ENCODE measurements at places on chromosomes 2 and 18.

GRCh38 chr2:202633470-202633869, 1.3 kb upstream of the FAM117B start:
- no peak for DNase-seq

DNA sequence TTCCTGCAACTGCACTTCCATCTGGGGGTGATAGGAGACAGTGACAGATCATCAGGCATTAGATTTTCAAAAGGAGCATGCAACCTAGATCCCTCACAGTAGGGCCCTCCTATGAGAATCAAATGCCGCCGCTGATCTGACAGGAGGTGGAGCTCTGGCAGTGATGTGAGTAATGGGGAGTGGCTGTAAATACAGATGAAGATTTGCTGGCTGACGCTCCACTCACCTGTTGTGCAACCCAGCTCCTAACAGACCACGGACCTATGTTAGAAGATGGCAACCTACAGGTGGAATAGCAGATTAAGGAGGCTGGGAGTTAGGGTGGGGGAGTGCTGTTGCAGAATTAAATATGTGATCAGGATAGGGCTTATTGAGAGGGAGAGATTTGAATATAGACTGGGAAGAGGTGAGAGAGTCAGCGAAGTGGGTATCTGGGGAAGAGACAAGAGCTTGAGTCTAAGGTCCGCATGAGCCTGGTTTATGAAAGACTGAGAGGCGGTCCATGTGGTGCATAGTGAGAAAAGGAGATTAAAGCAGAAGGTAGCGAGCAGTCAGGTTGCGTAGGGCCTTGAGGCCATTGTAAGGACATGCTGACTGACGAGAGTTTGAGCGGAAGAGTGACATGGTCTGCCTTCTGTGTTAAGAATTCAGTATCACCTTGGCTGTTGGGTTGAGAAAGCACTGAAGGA, 31.3 kb upstream of the TOGARAM2 start:
- DNase-seq, result no peak

DNA sequence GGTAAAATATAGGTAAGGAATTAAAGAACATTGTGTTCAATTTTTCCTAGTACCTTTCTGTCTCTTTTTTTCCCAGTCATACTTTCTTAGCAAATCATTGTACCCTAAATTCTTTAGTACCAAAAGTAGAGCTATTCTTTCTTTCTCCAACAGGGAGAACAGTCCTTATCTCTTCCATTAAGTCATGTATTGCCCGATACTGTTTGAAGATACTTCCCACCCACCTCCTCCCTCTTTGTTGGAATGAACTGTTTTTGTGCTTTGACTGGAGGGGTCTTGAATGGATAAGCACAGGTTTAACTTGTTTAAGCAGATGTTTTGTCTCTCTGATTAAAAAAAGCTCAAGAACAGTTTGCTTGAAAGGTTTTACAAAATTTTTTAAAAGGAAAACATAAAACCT, 41.3 kb downstream of the RAB10 start:
- no peak for DNase-seq

- DNase-seq, result no peak
Measured at GRCh38 chr18:35024965-35025364, 16.2 kb upstream of the MAPRE2 start.

DNA sequence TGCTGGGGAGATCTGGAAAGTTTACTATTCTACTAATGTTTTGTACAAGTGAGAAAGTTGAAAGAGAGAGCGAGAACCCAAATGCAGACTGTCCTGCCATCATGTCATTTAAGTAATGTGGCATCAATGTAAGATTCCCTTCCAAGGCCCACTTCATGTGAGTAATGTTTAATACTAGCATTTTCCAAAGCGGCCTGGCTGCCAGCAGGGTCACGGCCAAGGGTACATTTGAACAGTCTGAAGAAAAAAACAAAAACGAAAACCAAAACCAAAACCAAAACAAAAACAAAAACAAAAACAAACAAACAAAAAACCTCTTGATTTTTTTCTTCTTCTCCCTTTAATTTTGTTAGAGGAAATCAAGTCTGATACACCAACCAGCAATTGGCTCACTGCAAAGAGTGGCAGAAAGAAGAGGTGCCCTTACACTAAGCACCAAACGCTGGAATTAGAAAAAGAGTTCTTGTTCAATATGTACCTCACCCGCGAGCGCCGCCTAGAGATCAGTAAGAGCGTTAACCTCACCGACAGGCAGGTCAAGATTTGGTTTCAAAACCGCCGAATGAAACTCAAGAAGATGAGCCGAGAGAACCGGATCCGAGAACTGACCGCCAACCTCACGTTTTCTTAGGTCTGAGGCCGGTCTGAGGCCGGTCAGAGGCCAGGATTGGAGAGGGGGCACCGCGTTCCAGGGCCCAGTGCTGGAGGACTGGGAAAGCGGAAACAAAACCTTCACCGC, 2.2 kb downstream of the HOXD10 start:
- no peak for DNase-seq

DNA sequence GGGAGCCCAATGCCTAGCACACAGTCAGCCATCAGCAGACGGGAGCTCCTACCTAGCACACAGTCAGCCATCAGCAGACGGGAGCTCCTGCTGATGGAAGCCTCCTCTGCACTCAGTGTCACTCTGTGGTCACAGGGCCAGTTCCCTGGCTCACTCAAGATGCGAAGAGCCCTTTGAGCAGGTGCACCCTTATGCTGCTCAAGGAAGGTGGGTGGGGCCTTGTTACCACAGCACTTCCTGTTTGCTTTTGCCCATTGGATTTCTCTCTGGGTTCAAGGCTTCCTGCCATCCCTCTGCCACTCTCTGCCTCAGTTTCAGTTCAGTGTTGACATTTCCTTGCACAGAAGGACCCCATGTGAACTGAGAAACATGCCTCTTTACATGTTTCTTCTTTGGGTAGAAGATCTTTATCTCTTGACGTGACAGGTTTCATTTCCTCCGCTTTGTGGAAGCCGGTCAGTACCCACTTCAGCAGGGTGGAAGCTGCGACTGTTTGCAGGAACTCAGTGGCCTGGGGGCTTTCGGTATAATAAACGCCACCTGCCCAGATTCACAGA, 11.6 kb downstream of the TRIB2 start:
- DNase-seq, result peak; percentile 75

DNA sequence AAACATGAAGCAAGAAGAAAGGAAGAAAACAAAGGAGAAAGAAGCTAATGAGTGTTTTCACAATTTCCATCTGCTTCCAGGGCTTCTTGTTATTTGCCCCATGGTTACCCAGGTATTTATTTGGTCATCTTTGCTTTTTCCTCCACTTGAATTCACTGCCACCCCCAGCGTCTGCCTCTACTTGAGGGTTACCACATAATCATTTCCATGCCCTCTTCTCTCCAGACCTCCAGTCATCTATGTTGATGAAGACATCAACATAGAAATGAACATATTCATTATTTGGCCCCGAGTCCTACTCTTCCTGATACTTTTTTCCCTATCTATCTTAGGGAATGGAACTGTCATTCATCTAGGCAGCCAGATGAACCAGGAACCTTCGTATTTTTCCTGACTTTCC, 133.6 kb upstream of the CAVIN2 start:
- no peak for DNase-seq

DNA sequence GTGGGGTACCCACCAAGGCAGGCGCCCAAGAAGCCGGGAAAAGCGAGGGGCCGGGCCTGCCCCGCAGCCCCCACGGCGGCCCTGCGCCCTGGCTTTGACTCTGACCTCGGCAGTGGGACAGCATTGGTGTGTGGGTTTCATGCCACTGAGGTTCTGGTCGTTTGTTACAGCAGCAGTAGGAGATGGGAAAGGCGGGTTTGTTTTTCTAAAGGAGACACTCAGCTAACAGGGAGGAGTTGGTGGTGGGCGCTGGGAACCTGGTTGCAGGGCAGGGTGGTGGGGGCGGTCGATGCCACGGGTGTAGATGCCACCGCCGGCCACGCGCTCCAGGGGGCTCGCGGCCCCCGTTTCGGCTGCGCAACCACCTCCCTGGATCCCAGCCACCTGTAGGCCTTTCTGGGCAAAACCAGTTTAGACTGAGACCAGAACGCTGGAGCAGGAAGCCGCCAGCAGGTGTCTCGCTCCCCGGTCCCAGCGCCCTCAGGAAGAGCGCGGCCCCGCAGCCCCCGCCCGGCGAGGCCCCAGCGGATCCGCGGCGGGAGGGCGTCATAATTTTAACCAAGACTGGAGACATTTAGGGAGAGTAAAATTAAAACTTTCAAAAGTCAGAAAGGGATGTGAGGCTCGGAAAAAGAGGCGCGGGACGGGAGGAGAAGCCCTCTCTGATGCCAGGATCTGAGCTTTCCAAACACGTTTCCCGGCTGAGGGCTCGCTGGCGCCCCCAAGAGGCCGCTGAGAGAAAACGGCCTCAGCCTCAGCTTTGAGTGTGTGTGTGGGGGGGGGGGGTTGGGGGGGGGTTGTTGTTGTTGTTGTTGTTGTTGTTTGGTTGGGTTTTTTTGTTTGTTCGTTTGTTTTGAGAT, 17.4 kb downstream of the CIDEA start:
- peak; percentile 48 for DNase-seq

- DNase-seq, result no peak
Measured at GRCh38 chr2:112166806-112167499, 28.8 kb downstream of the FBLN7 start.

GRCh38 chr2:225660262-225661131, 261.0 kb downstream of the NYAP2 start:
- DNase-seq, result peak; percentile 36

GRCh38 chr2:102012061-102012614, 20.4 kb downstream of the IL1R2 start:
- no peak for DNase-seq

GRCh38 chr18:8794156-8794933, 89.0 kb downstream of the MTCL1 start:
- DNase-seq, result no peak

- peak; percentile 56 for DNase-seq
Measured at GRCh38 chr2:217223222-217223930, 363.5 kb upstream of the TNP1 start.

- DNase-seq, result no peak
Measured at GRCh38 chr2:215946586-215946985, 66.8 kb downstream of the MREG start.

DNA sequence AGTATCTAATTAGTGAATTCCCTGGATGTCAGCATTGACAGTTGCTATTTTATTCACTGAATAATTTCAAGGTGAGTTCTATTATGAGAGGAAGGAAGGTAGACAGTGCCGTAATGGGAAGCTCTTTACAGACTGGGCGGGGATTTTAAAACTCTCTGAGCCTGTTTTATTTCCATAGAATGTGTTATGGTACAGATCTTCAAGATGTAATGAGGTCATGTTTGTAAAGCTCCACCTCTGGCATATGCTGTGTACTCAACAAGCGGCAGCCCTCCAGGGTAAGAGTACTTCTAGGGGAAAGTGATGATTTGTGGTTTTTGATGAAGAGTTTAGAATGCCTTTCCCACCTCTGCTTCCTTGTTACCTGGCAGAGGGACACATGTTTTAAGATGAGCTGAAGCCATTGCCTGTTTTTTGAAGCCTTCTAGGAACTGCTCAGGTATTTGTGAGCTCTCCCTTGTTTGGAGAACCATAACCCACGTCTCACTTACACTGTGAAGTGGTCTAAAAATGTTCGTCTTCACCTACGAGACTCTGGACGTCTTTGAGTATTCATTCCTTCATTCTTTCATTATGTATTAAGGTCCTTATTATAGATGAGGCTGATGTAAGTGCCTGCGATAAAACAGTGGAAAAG, 251.2 kb downstream of the PTGR3 start:
- no peak for DNase-seq

- DNase-seq, result no peak
Measured at GRCh38 chr2:184004948-184005672, 593.2 kb upstream of the ZNF804A start.

GRCh38 chr2:104431701-104432121, 422.2 kb upstream of the POU3F3 start:
- no peak for DNase-seq

- no peak for DNase-seq
Measured at GRCh38 chr2:131132729-131133128, 27.6 kb downstream of the PLEKHB2 start.

DNA sequence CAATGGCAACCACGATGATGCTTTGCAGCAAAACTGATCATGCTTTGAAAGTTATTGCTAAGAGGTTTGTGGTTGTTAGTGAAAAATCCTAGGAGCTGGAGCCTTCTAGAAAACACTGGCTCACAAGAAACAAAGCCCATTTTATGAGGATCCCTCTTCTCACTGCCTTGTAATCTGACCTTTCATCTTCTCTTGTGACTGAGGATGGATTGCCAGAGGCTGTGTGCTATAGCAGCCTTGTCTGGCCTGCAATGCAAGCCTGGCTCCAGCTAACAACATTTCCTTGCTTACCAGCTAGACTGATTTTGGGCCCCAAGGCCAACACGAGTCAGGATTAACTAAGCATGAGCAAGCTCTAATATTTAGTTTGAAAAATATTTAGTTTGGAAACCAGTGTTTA, 13.1 kb downstream of the PIEZO2 start:
- DNase-seq, result no peak

DNA sequence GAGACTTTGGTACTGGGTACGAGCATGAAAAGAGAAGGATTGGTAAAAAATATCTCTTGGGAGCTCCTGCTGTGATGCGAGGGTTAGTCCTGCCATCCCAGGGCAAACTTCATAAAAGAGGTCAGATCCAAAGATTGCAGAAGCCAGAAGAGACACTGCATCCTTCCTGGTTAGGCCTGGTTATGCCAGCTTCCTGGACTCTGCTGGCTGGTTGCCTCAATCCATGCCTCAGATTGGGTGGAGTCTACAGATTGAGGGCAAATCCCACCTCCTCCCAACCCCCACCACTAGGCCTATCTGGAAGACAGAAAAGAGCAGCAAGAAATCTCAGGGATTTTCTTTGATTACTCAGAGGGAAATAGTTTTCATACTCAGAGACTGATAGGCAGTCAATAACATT, 5.3 kb upstream of the ACADL start:
- no peak for DNase-seq

DNA sequence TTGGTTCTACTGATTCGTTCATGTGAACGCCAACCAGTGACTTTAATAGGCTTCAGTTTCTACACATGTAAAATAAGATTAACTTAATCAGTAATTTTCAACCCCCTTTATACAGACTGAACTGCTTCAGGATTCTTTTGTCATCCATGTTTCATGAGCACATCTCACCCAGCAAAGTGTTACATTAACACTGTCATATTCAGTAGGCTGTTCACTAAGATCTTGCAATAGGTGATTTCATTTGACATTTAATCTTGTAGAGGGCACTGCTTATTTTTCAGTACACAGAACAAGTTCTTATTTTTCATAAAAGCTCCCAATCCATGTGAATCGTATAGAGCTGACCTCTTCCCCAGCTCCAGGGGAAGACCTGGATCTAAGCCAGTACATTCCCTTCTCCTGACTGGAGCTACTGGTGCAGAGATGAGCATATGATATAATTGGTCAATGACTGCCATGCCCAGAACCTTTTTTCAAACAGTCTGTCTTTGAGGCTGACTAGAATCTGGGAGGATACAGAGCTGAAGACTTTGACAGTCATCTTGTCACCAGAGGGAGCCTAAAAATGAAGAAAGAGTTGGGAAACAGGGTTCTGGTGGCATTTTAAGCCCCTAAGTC, 72.2 kb upstream of the CHRNA1 start:
- no peak for DNase-seq

DNA sequence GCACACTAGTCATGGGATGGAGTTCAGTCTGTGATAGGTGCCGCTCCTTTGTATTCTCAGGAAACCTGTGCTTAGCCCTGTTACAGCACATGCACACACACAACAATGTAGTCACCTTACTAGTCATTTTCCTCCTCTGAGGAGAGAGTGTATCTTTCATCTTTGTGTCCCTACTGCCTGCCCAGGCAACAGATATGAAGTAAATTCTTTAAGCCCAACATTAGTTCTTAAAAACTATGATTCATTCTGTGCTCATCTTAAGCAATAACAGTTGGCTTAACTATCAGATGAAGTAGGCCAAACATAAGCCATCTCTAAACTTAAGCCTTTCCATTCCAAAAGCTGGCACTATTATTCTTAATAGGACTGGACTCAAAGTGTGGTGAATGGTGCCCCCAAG, 186.5 kb downstream of the LNPK start:
- no peak for DNase-seq
